ENCODE measurements at places on chromosomes 2 and 18. TPM values are rescaled to one million over a fixed set of nuclear protein-coding genes. Genes with fewer than 3 reads are reported as not detected.

GRCh38 chr2:9982248-9982647 lies 30.8 kb downstream of the GRHL1 start:
- no peak for DNase-seq

The SERPINB3 gene
- not detected for total RNA-seq

DNA sequence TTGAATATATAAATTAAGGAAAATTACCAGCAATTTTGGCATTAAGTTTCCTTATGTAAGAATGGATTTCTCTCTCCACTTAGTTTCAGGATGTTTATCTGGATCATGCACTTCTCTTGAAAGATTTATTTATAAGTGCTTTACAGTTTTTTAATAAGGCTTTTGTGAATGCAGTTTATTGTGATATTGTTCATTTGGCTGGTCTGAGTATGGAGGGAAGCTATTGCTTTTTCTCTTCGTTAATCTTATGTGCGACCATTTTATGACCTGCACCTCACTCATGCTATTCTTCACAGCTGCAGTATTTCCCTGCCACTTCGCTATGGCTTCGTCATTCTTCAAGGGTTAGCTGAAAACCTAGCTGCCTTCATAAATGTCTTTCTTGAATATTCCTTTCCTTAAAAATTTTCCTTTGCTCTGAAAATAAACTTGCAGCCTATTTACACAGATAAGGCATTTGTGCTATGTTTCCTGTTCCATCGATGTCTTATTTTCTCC lies 233.4 kb downstream of the SOCS6 start:
- no peak for DNase-seq

The RNU2-63P gene
- total RNA-seq, result not detected

DNA sequence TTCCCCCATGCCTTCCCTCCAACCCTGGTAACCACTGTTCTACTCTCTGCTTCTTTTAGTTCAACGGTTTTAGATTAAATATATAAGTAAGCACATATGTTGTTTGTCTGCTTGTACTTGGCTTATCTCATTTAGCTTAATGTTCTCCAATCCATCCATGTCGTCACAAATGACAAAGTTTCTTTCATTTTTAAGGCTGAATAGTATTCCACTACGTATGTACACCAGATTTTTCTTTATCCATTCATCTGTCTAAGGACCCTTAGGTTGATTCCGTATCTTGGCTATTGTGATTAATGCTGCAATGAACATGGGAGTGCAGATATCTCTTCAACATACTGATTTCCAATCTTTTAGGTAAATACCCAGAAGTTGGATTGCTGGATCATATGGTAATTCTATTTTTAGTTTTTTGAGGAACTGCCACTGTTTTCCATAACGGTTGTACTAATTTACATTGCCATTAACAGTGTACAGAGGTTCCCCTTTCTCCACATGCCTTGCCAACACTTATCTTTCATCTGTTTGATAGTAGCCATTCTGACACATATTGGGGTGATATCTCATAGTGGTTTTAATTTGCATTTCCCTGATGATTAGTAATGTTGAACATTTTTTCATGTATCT lies 8.1 kb downstream of the ASB3 start:
- DNase-seq, result no peak

DNA sequence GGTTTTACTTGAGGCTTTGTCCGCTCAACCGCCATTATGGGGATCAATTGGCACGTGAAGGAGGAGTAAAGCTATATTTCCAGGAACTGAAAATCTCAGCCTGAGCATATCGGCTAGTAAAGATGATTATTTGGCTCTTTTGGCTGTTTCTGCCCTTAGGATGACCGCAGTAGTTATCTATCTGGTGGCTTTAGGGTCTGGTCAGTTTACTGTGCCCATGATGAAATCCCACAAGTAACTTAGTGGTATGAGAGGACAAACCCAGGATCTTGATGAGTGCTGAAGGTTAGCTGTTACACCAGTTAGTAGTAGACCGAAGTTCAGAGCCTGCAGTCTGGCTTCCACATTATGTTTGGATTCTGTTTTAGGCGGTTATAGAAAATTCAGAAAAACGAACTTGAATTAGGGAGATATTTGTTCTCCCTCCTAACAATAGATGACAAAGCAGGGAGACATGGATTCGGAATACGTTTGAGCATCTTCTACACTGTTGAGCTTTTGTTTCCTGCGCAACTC lies 1.2 kb downstream of the MAT2A start:
- no peak for DNase-seq

DNA sequence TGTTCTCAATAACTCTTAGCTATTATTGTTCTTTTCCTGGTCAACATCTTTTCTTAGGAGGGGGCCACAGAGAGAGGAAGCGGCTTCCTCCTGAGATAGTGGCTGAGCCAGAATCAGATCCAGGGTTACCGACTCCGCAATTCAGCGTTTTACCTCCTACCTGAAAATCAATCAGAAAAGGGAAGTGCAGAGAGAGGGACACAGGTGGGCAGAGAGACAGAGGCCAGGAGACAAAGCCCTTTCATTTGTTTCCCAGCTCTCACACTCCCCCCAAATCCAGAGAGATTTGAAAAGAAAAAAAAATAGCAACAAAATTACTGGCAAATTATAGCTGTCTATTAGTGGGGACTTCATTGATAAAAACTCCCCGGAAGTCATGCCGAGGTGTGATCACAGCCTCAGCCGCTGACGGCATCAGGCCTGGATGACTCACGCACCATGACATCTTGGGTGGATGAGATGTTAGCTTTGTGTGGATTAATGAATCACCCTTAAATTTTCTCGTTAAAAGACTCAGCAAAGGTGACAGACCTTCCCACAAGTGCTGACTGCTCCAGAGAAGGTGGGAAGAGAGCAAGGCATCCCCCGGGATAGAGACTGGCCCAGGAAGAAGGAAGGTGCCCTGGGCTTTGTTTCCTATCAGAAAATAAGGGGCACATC lies 120.7 kb downstream of the LOXHD1 start:
- DNase-seq, result no peak

DNA sequence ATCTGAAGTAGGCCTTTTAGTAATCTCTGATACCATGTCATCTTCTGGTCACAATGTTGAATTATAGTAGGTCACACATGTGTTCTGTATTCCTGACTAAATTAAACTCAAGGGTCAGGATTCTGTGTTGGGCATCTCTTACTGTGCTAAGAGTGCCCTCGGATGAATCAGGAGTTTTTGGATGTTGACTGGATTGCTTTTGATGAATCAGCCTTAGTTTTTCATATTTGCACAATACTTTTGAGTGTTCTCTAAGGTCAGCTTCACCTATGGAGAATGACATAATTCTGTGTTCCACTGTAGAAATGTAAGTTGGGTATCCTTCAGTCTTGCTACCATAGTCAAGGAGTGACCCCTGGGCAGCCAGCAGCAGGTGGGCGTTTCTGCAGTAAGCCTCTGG lies 190.1 kb downstream of the PTPRM start:
- DNase-seq, result no peak

DNA sequence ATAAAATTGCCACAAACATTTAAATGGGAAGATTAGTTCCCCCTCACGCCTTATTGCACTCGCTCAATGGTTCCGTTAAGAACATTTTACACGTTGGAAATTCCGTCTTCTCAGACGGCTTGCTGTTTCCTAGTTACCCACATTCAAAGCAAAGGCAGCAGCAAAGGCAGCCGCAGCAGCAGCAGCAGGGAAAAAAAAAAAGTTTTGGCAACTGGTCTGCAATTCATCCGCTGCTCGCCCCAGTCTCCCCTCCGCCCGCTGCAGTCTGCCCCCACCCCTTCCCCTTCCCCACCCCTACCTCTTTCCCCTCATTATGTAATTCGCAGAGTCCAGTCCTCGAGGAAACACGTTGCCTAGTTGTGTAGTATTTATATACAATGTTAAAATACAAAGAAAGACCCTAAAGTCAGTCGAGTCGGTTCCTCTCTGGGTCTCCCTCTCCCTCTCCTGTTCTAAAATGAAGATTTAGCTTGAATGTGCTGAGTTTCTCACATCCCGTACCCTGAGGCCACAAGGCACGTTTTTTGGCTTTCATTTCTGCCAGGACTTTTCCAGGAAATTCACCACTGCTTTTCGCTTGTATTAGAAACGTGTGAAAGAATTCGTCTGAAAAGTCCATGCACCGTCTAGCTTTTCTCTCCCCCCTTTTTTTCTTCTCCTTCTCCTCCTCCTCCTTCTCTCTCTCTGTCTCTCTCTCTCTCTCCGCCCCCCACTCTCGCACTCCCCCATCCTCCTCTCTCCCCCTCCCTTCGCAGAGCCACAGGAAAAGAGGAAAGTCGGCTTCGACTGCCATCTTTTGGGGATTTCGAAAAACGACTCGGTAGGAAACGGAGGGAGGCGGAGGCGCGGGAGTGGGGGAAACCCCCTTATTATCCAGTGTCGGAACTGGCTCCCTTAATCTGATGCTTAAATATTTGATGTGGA lies 140.0 kb downstream of the MEIS1 start:
- no peak for DNase-seq

DNA sequence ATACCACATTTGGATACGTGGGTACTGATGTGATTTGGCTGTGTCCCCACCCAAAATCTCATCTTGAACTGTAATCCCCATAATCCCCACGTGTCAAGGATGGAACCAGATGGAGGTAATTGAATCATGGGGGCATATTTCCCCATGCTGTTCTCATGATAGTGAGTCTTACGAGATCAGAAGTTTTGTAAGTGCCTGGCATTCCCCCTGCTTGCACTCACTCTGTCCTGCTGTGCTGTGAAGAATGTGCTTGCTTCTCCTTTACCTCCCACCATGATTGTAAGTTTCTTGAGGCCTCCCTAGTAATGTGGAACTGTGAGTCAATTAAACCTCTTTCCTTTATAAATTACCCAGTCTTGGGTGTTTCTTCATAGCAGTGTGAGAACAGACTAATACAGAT lies 70.3 kb downstream of the CHST9 start:
- DNase-seq, result no peak

- DNase-seq, result no peak
These were observed 81.5 kb downstream of the AFF3 start for GRCh38 chr2:100060875-100061274.

DNA sequence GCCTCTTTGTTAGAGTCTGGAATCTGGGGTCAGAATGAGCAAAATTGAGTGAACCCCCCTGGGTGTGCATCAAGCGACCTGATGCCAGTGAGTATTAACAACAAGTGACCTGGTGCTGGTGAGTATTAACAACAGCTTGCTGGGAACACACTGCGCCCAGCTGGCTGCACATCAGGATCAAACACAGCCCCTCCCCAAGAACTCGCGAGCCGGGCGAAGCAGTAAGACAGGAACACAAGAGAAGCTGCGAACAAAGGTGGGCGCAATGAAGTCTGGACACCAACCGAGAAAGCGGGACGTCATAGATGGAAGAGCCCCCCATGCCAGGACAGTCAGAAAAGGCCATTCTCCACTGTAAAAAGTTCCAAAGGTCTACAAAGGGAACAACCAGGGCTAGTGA lies 34.3 kb downstream of the CRACDL start:
- DNase-seq, result no peak

DNA sequence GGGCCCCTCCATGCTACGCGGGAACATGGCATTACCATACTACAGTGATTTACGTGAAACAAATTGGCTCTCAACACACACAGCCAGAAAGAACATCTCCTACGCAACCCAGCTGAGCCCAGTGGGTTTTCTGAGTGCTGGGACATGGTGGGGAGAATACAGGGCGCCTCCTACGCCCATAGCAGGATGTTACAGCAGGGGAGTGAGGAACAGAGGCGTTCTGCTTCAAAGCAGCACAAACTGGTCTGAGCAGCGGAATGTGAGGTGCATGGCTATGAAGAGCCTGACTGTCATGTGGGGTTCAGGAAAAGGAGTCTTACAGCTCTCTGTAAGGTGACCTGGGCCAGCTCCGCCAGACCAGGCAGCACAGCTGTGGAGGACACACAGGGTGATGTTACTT lies 108.6 kb upstream of the REV1 start:
- no peak for DNase-seq

The EPG5 gene
- 18.2 TPM for total RNA-seq

- DNase-seq, result no peak
These were observed 550.2 kb downstream of the STK39 start for GRCh38 chr2:167697194-167697593.

The FBLN7 gene
- total RNA-seq, result 0.54 TPM

The SCN7A gene
- 35.4 TPM for total RNA-seq

- DNase-seq, result no peak
These were observed 98.3 kb downstream of the KLF7 start for GRCh38 chr2:207067473-207067872.

GRCh38 chr2:64599469-64599868 lies 54.2 kb downstream of the SERTAD2 start:
- no peak for DNase-seq

The CEBPZ gene
- 32.3 TPM for total RNA-seq

The MAP3K20 gene
- total RNA-seq, result 435 TPM

The SLC9A4 gene
- not detected for total RNA-seq

GRCh38 chr2:65636813-65637483 lies 204.5 kb upstream of the SPRED2 start:
- no peak for DNase-seq

GRCh38 chr18:37586656-37587225 lies 21.1 kb upstream of the CELF4 start:
- DNase-seq, result no peak

DNA sequence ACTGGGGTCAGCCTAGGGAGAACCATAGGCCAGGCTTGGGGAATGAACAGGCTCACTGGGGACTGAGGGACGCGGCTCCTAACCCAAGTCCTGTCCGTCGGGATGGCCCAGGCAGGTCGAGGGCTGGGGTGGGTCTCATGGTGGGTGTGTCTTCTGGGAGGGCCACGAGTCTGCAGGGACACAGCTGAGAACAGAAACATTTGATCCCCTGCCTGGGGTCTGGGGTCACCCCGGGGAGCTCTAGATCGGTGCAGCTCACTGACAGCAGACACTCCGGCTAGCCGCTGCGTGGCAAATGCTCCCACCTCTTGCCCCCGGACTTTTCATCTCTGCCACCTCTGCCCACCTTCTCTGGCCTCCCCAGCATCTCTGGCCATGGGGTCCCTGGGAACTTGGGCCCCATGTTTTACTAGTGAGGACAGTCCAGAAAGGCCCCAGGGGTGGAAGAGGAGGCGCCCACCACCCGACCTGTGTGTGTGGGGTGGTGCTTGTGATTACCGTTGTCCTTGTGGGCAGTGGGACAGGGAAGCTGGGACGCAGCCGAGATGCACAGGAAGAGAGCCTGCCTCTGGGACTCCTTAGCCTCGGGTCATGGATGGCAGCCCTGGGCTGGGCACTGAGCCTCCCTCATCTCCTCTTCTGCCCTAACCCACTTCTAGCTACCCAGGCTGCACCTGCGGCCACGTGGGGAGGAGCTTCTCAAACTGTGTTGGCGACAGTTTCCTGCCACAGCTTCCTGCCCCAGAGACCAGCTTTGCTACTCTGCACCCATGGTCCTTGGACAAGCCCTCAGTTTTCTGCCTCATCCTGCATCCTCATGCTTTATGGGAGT lies 4.9 kb downstream of the ZAP70 start:
- DNase-seq, result peak; percentile 18

GRCh38 chr18:78782951-78783563 lies 196.6 kb upstream of the SALL3 start:
- no peak for DNase-seq

The TMEM163 gene
- total RNA-seq, result 0.46 TPM

The NAT8 gene
- total RNA-seq, result not detected

GRCh38 chr2:215540658-215541057 lies 104.8 kb upstream of the FN1 start:
- DNase-seq, result no peak

The NFATC1 gene
- 18.5 TPM for total RNA-seq

All from Right ventricle myocardium inferior (tissue), 1 donor.